Right ventricle myocardium inferior (tissue), 1 donor: ENCODE measurements at places on chromosomes 12 and 14. TPM values are rescaled to one million over a fixed set of nuclear protein-coding genes. Genes with fewer than 3 reads are reported as not detected.

The ADAM21 gene
- total RNA-seq = 0.38 TPM

The CPNE8 gene
- total RNA-seq = 8.3 TPM

The SRGAP1 gene
- 2.2 TPM for total RNA-seq

The SLC24A4 gene
- total RNA-seq = 0.49 TPM

The RGS6 gene
- 23.3 TPM for total RNA-seq

DNA sequence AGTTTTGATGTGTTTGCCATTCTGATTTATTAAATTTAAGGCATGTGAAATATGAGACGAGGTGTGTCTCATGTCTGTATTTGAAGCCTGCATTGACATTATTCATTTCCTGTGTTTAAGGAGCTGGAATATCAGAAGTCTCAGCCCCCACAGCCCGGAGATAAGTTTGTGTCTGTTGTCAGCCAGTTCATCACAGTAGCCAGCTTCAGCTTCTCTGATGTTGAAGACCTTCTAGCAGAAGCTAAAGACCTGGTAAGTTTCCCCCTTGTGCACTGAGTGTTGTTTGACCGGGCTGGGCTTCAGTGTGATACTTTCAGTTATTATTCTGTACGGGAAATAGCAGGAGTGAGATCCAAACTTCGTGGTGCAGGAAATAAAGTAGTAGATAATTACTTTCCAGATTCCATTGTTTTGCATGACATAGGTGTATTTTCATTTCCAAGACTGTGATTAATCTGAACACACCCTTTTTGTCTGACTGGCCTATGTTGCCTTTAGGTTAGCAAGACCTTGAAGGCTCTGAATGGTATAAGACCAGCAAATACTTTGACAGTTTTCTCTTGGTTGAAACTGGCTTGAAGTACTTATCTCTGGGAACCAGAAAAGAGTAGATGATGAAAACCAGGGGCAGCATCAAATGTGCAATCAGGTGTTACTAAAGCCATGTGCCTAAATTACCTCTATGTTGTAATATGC is 101.5 kb downstream of the GPR135 start:
- DNase-seq = no peak

GRCh38 chr12:104827587-104827986 is 130.5 kb downstream of the SLC41A2 start:
- DNase-seq = no peak
